ENCODE measurements at places on chromosomes 3 and 15. TPM values are rescaled to one million over a fixed set of nuclear protein-coding genes. Genes with fewer than 3 reads are reported as not detected.

The GPR62 gene
- total RNA-seq: under 0.01 TPM

The LTK gene
- total RNA-seq: 0.99 TPM

The AKAP13 gene
- 68.4 TPM for total RNA-seq

The FGF7 gene
- 488 TPM for total RNA-seq

The NOX5 gene
- 0.33 TPM for total RNA-seq

The MRAS gene
- total RNA-seq: 48.0 TPM

The STRIT1 gene
- not detected for total RNA-seq

The KNG1 gene
- not detected for total RNA-seq

The PLA2G4D gene
- not detected for total RNA-seq

Data from fibroblast of lung (primary cell).